ENCODE measurements at places on chromosomes 3 and 15.

- no peak for DNase-seq
Measured at GRCh38 chr3:196142202-196142956, 60.5 kb upstream of the TFRC start.

DNA sequence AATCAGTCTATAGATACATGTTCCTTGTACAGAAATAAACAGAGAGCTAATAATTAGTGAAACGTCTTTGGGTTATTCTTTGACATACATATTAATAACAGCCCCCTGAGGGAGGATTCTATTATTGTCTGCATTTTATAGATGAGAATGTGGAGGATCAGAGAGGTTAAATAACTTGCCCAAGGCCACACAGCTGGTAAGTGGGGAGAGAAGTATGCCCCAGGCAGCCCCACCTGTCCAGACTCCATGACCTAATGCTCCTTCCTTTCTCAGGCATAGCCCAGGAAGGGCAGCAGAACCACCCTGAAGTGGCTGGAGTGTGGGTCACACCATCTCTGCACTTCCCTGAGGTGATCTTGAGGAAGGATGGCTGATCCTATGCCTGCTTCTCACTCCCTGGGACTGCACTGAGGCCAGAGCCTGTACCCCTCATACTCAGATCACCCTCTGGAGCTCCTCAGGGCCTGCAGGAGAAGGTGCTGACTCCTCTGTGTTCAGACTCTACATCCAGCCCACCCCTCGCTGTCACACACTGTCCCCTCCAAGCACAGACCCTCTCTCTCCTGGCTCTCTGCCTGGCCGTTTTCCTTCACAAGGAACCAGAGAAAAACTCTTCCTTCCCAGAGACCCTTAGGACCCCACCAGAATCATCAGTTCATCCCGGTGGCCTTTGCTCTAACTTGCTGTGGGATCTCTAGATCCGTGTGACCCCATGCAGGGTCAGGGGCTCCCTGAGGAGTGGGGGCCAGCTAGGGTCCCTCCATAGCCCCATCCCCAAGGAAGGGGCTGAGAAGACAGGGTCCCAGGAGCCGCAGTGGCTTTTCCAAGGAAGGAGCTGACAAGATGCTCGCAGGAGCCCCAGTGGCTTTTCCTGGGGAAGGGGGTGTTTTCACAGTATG is 4.4 kb upstream of the HHATL start:
- no peak for DNase-seq

GRCh38 chr3:176976586-176976985 is 220.7 kb downstream of the TBL1XR1 start:
- DNase-seq: no peak

GRCh38 chr3:46926447-46926846 is 48.9 kb downstream of the PTH1R start:
- no peak for DNase-seq
